ENCODE measurements at places on chromosomes 3 and 15. TPM values are rescaled to one million over a fixed set of nuclear protein-coding genes. Genes with fewer than 3 reads are reported as not detected.

Gene ALDH1A2
- total RNA-seq, result 2.3 TPM

Gene PIAS1
- 20.8 TPM for total RNA-seq

Gene ADAMTS7
- total RNA-seq, result 10.9 TPM

Gene GRAMD2A
- 0.33 TPM for total RNA-seq

Gene RARB
- 15.5 TPM for total RNA-seq
